ENCODE measurements at places on chromosomes 4 and X. TPM values are rescaled to one million over a fixed set of nuclear protein-coding genes. Genes with fewer than 3 reads are reported as not detected.

- no peak for DNase-seq
Measured at GRCh38 chr4:47762376-47763266, 75.2 kb downstream of the CORIN start.

FRAS1 gene
- 0.10 TPM for total RNA-seq

GRCh38 chrX:22043872-22044271 lies 11.7 kb downstream of the PHEX start:
- DNase-seq, result no peak

CT47B1 gene
- not detected for total RNA-seq

RAB40A gene
- not detected for total RNA-seq

ZNF711 gene
- 0.12 TPM for total RNA-seq

All from RPMI7951 (cell line).